ENCODE measurements at places on chromosomes 3 and 15.

DNA sequence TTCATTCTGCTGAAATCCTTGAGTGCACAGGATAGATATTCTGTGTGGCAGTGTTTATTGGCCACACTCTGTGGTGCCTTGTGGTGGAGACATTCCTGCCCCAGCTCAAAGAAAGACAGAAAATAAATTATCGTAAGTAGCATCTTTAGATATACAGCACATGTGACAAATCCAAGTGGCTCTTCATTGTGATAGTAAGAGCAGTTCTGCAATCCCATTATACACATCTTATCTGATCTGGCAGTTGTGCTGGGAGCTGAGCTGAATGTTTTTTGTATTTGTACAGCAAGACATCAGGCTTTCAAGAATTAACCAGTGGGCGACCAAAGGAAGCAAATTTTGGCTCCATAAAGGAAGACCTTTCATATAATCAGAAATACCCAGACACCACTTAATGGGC, 235.3 kb upstream of the MRPL3 start:
- no peak for DNase-seq

DNA sequence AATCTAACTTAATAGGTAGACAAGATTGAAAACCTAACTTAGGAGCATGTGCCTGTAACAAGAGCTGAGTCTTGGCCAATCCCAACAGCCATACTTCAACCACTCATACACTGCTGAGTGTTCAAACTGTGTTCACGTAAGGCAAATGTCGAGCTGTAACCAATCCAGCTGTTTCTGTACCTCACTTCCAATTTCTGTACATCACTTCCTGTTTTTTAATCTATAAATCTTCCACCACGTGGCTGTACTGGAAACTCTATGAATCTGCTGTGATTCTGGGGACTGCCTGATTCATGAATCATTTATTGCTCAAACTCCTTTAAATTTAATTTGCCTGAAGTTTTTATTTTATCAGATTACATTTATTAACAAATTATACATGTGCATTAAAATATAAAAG, 44.6 kb upstream of the NEDD4 start:
- no peak for DNase-seq

GRCh38 chr3:171276923-171277322, 183.3 kb downstream of the TNIK start:
- DNase-seq = no peak

DNA sequence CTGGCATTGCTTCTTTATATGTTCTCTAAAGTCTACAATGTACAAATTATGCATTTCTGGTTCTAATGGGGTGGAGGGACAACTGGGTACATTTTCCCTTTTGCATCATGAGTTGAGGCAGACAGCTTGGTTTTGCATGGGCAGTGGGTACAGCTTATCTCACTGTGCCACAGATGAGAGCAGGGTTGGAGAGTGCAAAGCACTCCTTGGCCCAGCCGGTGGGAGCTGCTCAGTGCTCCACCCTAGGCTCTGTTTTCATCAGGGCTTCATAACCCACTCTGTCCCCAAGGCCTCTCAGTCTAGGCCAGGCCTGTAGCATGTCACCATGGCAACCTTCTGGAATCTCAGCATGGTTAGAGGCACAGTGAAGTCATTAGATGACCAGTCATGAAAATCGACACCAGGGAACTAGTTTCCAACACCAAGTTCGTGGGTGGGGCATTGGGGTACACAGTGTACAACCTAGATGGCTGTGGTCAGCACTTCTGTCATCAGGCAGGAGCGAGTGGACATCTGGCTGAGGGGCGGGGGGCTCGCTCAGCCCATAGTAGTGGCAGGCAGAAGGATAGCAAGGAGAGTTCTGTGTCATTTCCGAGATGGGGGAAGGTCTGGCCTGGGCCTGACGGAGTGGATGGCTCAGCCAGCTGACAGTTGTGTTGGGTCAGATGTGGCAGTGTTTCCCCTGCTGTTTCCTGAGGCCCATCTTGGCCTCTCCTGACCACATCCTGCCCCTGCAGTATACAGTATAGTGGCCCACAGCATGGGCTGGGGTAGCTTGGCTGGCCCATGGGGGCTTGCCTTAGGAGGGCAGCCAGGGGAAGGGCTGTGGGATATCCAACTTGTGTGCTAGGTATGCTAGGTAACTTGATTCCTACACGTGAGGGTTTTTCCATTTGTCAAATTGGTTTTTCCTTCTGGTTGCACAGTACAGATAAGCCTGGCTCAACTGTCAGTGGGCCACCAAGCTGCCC, 75.7 kb upstream of the PRR23C start:
- DNase-seq = no peak

- peak; percentile 64 for DNase-seq
These were observed 589 bp downstream of the ANAPC13 start for GRCh38 chr3:134485075-134485717.

- no peak for DNase-seq
These were observed 145.5 kb upstream of the ABHD17C start for GRCh38 chr15:80549654-80550053.

- DNase-seq = no peak
These were observed 32.8 kb downstream of the LRRK1 start for GRCh38 chr15:100951965-100952364.

DNA sequence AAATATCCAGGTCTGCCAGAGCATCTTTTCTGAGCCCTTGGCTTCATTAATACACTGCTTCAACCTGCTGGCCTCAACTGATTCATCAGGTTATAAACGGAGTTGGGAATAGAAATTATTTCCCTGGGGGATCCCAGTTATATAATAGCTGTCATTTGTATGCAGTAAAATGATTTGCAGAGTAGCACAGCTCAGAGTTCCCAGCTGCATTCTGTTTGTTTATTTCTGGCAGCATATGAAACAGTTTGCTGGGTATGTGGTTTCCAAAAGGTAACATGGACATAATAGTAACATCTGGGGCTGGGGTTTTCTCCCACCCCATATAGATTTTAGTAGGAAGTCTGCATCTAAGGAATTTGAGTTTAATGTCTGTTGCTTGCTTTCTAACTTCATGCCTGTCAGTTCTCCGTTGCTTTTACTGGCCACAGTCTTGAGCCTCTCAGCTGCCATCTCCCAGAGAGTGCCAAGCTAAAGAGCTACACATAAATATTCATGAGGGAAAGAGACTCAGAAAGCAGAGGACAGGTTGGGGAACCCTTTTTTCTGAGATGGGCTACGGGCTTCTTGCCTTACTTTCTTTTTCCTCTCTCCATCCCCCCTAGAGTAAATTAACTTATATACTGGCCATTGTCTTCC, 124.6 kb downstream of the TMEM108 start:
- DNase-seq = no peak

GRCh38 chr3:190970560-190970959, 108.1 kb upstream of the GMNC start:
- no peak for DNase-seq

GRCh38 chr15:97479957-97480356, 480.5 kb upstream of the ARRDC4 start:
- DNase-seq = no peak

DNA sequence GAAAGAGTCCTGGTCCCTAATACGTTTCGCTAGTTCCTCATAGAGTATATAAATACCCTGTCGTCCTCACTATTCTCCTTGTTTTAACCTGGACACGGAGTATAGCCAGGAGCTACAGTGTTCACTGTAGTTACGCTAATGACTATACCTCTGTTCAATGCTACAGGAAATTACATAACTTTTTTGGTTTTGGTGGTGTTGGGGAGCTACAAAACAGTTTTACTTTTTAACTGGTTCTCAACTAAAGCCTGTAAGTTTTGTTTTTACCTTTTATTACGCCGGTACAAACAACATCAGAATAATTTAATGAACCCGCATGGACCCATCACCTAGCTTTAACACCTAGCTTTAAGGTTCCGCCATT, 1.5 kb downstream of the LMLN start:
- no peak for DNase-seq

DNA sequence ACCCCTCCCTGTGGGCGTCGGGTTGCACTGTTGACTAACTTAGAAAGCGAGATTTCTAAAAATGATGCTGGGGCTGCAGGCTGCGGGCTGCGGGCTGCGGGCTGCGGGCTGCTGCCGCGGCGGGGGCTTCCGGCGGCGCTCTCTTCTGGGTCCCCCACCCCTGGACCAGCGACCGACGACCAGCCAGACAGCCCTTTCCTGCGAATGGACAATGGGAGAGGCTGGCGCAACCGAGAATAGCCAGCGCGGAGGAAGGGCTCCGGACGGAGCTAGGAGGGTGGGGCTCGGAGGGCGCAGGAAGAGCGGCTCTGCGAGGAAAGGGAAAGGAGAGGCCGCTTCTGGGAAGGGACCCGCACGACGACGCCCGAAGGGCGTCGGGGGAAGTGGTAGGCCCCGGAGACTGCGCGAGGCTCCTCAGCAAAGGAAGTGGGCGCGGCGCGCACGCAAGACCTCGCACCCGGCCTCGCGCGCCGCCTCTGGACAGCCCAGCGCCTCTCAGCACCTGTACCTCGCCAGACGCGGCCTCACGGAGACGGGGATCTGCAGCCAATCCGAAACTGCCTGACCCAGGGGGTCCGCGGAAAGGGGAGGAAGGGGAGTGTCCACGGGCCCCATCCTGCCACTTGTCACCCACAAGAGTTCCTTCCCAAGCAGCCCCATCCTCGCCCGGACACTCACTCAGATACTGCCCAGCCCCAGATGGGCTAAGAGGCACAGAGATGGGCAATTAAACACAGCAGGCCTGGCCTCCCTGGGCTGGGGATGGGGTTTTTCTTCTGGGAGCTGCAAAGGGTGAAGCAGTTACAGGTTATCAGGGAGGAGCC, 70.7 kb downstream of the SLC12A8 start:
- DNase-seq = peak; percentile 90

DNA sequence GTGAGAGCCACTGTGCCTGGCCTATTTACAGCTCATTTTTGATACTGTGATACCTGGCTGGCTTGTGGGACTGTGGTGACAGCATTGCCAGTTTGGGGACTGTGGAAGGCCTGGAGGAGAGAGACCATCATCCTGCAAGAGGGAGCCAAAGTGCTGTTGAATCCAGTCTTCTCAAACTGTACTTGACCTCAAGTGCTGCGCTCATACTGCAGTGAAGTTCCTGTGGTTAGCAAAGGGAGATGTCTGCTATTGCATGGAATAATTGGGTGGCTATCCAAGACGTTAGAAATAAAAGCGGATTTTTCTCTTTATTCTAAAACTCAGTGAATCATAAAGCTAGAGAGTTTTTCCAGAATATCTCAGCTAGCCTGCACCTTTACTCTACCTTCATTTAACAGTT, 83.4 kb downstream of the CCK start:
- no peak for DNase-seq

DNA sequence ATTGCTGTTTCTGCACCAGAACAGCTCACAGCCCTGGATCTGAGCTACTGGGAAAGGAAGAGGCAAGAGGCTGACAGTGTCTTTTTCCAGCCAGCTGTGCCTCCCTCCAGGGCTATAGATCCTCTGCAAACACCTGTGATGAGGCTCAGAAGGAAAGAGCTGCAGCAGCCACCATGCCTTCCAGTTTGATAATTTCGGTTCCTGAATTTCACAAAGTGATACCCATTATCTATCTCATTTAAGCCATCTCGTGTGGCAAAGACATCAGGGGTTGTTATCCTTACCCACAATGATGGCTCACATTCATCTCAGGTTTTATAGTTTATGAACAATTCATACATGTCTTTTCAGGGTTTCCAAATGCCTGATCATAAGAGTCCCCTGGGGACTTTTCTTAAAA, 1.8 kb upstream of the LARP6 start:
- DNase-seq = no peak

DNA sequence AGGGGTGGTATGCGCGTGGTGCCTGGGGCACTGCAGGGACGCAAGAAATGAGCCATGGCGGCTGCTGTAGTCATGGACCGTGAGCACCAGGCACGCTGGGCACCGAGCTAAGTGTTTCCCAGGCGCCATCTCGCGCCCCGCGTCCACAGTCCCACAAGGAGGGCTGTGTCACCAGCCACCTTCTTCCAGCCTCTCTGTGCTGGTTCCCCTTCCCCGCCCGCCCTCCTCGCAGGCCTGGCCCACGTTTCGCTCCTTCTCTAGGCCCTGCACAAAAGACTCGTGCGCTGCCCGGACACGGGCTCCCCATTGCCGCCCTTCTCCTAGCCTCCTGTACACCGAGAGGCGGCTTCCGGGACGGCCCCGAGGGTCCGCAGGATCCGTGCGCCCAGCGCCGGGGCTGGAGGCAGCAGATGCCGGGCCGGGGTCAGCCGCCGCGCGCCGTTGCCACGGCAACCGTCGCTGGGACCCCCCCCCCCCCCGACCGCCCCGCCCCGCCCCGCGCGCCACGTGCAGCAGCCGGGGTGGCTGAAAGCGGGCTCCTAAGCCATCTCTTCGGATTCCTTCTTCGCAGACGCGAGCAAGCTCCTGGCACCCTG, 113.4 kb downstream of the SRGAP3 start:
- no peak for DNase-seq

All from activated naive CD4-positive, alpha-beta T cell treated with anti-CD3 and anti-CD28 coated beads, Interleukin-2, amount 50 U/mL, for 72 hours (primary cell).